ENCODE measurements at places on chromosomes 1 and 21. TPM values are rescaled to one million over a fixed set of nuclear protein-coding genes. Genes with fewer than 3 reads are reported as not detected.

ZNF678 gene
- polyA plus RNA-seq: 4.9 TPM

ILDR2 gene
- polyA plus RNA-seq: not detected

L1TD1 gene
- not detected for polyA plus RNA-seq

DNA sequence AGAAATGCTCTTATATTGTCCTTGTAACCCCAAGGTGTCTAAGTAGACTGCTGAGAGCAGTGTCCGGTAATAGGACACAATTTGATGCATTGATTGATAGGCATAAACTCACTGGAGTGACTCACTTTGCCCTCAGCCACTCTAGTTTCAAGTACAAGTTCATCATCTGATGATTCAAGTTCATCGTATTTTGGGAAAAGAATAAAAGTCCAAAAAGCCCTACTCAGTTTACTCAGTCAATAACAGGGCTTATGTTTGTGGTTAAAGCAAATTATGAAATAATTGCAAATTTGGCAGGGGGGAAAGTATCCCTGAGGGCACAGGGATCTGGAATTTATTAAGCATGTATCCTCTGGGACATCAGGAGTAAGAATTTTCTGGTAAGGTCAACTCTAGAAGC lies 7.6 kb upstream of the ATF3 start:
- H3K27ac ChIP-seq: no peak overlapping the region
- no peak for DNase-seq
- no peak overlapping the region for H3K4me3 ChIP-seq
- H3K36me3 ChIP-seq: no peaks in the 10 kb centered on the region
- H3K27me3 ChIP-seq: peaks cover 8% of the 10 kb centered on the region
- peaks cover 16% of the 10 kb centered on the region for H3K4me1 ChIP-seq

DNA sequence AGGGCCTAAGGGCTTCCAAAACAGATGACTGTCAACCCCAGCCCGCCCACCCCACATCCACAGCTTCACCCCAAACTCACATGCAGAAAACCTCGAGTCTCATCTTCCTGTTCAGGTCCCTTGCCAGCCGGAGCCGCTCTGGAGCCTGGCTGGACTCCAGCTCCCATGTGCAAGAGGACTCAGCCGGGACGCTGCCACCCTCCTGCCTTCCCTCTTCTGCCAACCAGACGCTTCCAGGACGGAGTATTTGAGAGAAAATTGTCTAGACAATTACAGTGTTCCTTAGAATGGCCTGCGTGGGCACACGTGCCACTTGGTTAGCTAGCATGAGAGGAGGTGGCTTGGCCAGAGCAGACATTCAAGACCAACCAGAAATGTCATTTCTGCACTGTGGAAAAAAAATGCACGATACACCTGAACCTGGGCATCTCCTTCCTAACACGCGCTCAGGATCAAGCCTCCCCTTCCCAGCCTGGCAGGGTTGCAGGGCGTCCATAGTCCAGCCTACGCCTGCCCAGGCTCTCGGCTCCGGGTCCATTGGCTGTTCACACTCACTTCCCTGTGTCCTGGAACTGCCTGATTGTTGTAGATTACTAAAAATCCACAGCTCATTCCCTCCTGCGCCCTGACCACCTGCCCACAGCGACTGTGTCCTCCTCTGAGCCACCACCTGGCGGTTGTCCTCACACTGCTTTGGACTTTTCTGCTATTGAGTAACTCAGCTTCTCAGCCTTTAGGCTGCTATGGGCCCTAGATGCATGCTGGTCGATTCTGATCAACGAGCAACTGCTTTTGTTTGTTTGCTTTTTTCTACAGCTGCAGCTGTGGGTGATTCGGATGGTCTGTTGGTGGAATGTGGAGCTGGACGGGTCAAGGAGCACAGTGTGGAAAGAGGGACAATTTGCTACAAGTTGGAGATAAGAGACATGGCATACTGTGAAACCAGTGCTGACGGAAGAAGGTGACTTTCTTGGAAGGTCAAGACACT lies at the start of gene CLDN14:
TSS of gene CLDN14 (minus strand) at position 708 of the 988 bp plus-strand sequence. CDS start 18,427 bp downstream, outside the sequence.
- no peak within 1 kb of the TSS for H3K4me3 ChIP-seq
- no peak within 1 kb of the TSS for H3K27ac ChIP-seq
- no peaks in the 10 kb centered on the region for H3K4me1 ChIP-seq
- no peaks in the 10 kb centered on the region for H3K36me3 ChIP-seq
- no peak for DNase-seq
- H3K27me3 ChIP-seq: peaks cover 6% of the 10 kb centered on the region

GRCh38 chr1:25679171-25679570 lies 62.6 kb downstream of the MAN1C1 start:
- H3K36me3 ChIP-seq: no peaks in the 10 kb centered on the region
- no peak for DNase-seq
- no peak overlapping the region for H3K4me3 ChIP-seq
- H3K27me3 ChIP-seq: peaks cover 6% of the 10 kb centered on the region
- peaks cover 40% of the 10 kb centered on the region for H3K4me1 ChIP-seq
